ENCODE measurements at places on chromosomes 12 and 14.

DNA sequence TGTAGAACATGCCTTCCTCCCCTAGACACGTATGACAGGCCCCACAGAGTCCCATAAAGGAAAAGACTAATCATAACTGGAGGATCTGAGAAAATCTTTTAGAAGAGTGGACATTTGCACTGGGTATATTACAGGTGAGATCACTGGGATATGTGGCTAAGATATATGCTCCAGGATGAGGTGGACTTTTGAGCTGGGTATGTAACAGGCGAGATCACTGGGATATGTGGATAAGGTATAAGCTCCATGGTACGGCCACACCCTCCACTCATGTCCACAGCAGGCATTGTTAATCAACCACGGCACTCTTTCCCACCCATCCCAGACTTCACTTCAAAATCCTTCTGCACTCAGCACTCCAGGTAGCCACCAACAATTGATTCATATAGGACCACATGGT lies 34.1 kb downstream of the CLMN start:
- no peak for DNase-seq

GRCh38 chr12:32051511-32052211 lies 55.0 kb upstream of the BICD1 start:
- DNase-seq = no peak

DNA sequence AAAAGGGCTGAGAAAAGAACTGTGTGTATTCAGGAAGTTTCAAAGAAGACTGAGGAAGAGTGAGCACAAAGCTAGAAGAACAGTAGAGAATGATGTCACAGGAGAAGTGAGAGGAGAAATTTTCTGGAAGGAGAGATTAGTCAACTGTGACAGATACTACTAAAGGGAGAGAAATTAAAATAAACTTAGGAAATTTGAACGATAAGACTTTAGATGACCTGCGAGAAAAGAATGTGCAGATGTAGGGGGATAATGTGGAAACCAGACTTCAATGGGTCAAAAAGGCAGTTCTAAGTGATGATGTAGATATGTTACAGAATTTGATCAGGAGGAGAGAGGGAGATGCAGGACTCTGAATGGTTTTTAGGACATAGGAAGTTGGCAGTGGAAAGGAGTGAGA lies 287.4 kb downstream of the SYT1 start:
- DNase-seq = no peak

DNA sequence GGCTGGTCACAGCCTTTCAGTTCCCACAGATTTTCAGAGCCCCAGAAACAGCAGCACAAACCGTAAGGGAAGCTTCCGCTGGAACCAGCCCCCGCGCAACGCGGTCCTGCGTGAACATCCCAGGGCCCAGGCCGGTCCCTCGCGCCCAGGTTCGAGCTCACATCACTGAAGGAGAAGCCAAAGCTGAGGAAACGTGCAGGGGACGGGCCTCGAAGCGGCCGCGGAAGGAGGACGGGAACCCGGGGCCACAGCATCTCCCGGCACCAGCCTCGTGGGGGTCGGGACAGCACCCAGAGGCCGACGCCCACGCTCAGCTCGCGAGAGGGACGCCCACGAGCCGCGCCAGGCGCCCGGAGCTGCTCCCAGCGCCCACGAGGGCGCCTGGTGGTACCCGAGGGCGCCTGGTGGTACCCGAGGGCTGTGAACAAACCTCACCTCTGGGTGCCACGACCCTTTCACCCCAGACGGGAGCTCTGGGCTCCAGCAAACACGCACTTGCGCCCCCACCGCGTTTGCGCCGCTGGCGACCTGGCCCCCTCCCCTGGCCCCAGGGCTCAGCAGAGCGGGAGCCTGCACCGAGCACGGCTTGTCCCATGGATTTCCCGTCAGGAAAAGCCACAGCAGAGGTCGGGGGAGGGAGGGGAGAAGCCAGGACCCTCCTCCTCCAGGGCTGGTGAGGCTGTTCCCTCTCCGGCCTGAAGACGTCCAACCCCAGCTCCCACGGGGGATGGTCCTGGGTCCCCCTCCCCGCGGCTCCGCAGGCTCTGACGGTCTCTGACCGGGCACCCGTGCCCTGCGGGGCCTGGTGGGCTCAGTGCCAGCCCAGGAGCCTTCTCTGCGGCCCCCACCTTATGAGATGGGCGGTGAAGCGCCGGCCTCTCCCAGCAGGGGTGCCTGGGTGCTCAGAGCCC lies 6.9 kb downstream of the LRCOL1 start:
- no peak for DNase-seq

DNA sequence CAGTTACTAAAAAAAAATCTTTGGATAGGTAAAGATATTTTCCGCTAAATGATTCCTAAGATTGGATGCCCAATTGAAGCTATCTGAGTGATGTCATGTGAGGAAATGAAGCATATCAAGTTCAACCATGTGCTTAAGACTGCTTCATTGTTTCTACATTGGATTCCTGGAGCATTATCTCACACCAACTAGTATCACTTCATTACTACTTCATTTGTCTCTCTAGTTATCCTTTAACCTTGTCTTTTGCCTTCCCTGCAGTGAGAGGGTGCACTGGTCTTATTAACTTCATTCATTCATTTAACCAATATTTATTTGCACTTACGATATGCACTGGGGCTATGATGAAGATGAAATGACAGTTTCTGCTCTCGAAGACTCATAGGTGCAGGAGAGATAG lies 198.1 kb downstream of the SLC38A4 start:
- DNase-seq = no peak

Measured in NCI-H1694 (cell line).